ENCODE measurements at places on chromosomes 13 and 19. TPM values are rescaled to one million over a fixed set of nuclear protein-coding genes. Genes with fewer than 3 reads are reported as not detected.

The SOX1 gene
- total RNA-seq: not detected

The CEACAM4 gene
- total RNA-seq: 6.0 TPM

The RFPL4A gene
- not detected for total RNA-seq

The KLK15 gene
- total RNA-seq: not detected

- no peak for DNase-seq
Measured at GRCh38 chr13:87497426-87497825, 173.7 kb upstream of the SLITRK5 start.

DNA sequence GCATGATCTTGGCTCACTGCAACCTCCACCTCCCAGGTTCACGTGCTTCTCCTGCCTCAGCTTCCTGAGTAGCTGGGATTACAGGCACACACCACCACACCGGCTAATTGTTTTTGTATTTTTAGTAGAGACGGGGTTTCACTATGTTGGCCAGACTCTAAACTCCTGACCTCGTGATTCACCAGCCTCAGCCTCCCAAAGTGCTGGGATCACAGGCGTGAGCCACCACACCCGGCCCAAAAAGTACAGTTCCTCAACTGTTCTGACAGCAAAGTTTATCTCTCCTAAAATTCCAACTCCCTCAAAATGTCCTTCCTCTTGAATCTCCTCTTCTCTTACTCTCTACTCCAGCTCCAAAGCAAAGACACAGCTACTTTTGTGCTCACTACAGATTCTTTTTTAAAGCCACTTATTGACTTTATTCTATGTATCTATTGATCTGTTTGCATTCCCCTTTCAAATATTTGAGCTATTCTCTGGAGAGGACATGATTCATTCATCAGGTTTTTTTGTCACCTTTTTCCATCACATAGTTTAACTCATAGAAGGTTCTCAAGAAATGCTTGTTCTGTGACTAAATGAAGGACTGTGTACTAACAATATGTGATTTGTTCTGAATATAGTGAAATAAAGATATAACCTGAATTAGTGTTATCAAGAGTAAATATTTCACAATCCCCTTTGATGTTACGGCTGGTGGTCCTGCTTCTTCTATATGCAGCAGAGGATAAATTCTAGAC is 142.2 kb downstream of the TBC1D4 start:
- no peak for DNase-seq

DNA sequence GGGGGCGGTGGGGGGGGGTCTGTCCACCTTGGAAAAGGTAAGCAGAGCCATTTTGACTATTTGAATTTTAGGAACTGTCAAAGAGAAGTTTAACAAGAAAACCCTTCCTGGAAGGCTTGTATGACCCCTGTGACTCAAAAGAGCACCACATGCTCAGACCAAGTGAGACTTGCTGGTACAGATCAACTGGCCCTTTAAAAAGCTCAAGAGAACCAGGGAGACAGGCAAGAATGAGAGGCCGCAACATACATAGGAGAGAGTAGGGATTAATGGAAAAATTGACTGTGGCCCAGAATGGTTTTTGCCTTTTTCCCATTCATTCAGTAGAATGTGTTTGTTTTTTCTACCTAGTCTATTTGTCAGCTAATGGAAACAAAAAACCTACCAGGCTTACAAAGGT is 26.2 kb upstream of the ATP8A2 start:
- DNase-seq: no peak

DNA sequence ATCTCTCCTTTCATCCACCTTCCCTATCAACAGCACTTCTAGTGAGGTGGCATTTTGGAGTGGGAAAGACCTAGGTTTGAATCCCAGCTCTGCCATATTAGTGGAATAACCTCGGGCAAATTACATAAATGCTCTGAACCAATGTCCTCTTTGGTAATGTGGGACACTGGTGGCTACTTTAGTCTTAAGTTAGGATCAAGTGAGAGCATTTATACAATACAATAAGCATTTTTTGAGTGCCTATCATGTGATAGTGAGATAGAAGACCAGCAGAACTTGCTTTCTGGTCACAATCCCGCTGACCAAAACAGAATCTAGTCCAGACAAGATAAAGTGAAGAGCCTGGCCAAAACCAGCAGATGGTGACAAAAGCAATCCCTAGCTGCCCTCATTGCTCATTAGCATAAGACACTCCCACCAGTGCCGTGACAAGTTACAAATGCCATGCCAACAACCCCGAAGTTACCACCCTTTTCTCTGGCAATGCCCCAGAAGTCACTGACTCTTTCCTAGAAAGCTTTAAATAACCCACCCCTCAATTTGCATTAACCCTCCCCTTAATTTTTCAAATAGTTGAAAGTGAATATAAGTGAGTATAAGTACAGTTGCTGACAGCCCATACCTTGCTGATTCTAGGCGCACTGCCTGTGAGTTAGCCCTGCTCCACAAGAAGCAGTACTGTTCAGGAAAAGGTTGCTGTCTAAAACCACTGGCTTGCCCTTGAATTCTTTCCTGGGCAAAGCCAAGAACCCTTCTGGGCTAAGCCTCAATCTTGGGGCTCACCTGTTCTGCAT is 28.9 kb upstream of the KPNA3 start:
- DNase-seq: no peak

GRCh38 chr13:44373601-44374347 is at the start of gene SERP2:
TSS of gene SERP2 (plus strand) at chr13:44373824. CDS start at chr13:44374026, 202 bp downstream.
- DNase-seq: no peak

DNA sequence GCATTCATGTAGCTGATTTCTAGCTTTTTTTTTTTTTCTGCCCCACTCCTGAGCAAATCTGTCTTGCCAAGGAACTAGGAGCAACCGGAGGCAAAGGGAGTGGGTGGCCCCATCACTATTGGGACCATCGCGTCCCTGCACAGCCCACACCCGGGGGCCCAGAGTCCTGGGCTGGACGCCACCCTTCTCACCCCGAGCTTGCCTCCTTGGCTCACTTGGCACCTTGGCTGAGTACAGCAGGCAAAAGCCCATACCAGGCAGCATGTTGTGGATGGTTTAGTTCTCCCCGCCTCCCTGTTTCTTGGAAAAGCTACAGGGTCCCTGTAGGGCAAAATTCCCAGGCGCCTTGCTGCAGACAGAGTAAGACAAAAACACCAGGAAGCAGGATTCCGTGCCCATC is 13.7 kb downstream of the SMIM24 start:
- no peak for DNase-seq

DNA sequence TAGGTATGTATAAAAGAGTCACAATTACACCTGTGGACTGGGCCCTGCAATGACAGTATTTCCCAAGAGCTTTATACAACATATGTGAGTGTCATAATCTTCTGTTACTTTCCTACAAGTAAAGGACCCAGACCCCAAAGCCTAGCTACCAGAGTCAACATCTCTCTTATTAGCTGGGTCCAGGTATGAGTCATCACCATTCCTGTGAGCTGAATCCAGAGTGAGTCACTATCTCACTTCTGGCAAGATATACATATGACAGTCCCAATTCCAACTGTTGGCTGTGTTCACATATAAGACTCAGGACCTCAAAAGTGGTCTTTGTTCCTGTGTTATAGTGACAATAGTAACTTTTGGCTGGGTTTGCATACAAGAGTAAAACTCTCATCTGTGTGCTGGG is 46.7 kb downstream of the ZNF729 start:
- DNase-seq: no peak

DNA sequence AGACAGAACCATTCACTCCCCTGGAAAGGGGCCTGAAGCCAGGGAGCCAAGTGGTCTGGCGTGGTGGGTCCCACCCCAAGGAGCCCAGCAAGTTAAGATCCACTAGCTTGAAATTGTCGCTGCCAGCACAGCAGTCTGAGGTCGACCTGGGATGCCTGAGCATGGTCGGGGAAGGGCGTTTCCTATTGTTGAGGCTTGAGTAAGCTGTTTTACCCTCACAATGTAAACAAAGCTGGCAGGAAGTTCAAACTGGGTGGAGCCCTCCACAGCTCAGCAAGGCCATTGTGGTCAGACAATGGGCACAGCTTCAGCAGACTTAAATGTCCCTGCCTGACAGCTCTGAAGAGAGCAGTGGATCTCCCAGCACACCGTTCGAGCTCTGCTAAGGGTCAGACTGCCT is 195.6 kb upstream of the DACH1 start:
- no peak for DNase-seq

DNA sequence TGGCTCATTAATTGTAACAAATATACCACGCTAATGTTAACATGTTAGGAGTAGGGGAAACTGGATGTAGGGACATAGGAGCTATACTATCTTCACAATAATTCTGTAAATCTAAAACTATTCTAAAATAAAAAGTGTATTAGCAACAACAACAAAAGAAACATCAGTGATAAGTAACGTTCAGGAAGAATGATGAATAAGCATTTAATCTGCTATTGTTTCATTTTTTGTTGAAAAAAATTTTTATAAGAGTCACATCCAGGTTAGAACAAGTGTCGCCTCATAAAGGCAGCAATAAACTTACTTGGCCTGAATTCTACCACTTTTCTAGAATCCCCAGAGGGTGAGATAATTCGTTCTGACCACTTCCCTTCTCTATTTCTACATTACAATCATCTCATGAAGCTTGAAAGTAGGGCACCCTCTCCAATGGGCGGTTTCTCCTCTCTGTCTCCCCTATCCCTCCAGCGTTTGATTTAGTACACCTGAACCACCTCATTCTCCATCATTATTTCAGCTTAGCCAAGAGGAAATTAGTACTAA is 253.1 kb upstream of the IPO5 start:
- no peak for DNase-seq

DNA sequence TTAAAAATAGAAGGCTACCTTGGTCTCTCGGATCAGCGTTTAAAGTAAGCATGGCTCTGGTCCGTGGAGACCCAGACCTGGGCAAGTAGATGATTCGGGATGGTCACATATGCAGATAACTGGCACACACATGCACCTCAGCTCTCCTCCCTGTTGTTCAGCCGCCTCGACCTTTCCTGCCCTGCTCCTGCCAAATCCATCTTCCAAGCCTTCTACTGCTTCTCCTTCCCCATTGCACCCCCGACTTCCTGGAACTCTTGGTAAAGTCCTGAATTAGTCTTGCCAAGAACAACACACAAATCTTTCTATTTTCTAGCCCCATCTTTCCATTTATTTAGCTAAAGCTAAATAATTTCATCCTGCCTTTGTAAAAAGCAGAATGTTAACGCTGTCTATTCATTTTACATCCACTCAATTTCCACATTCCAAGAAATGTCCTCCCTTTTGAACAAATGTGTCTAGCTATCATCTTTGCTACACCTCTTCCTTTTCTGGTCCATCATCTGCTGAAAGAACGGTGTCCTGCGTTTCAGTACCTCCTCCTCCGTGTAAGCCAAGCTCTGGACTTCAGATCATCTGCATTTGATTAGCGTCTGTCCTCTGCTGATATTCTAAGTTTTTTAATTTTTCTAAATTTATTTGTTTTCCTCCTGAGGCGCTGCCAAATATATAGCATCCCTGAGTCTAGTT is 92.5 kb downstream of the ZIC5 start:
- DNase-seq: no peak

DNA sequence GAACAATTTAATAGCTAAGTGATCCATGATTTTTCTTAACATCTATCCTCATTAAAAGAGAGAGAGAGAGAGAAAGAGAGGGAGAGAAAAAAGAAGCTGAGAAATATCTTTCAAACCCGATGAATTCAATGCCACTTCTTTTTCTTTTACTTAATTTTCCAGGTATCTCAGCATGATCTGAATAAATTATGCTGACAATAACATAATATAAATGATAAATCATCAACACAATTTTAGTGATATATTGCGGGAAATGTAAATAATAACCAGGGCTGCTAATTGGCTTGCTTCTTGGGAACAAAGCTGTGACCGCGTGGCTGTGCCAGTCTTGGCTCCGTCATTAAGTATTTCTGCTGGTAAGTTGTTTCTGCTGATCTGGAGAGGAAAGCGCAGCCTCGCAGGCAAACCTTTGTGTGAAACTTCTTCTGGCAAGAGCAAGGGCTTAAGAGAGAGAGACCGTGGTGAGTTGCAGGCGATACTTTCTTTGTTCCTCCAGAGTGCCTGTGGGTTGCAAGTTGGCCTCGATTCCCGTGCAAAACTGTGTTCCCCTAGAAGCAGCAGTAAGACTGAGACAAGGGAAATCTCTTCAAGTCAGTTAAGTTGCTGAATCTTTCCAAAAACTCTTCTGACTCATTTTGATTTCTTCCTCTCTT is 489.1 kb upstream of the TSHZ3 start:
- DNase-seq: peak; percentile 62

DNA sequence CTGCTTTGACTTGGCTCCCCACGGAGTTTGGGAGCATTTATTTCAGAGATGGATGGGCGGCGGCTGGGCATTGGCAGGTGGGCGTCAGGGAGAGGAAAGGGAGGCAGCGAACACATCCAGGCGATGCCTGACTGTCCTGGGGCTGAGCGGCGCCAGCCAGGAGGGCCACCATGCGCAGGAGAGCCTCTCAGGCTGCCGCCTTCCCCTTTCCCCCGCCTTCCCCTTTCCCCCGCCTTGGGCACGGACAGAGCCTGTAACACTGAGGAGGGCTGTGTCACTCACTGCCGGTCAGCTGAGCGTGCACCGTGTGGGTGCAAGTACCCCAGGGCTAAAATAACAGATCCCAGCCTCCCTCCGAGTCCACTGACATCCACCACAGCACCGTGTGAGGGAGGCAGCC is 11.4 kb downstream of the MCF2L start:
- DNase-seq: no peak

- no peak for DNase-seq
Measured at GRCh38 chr19:38721979-38722773, 22.1 kb downstream of the CAPN12 start.

- no peak for DNase-seq
Measured at GRCh38 chr19:6970443-6970842, 50.8 kb downstream of the MBD3L2B start.

DNA sequence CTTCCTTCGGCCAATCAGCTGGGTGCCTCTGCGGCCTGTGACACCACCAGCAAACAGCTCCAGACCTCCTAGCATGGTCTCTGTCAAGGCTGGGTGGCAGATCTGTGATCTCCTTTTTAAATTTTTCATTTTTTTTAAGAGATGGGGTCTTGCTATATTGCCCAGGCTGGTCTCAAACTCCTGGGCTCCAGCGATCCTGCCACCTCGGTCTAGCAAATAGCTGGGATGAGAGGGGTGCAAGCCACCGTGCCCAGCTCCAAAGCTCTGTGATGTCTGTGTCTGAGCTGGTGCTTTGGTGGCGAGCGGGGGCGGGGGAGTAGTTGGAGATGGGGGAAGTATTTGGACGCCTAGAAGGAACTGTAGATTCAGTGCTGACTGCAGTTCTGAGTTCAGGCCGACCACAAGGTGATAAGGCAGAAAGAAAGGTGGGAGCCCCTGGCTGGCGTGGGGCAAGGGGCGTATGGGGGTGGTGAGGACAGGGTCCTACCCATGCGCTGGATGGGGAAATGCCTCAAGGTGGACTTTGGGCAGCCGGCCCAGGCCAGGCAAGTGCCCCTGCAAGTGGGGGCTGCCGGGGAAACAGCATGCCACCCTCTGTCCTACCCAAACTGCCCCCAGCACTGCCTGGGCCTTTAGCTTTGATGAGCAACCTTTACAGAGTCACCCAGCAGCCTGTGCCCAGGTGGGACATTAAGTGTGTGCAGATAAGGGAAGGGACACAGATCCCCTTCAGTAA is 5.5 kb downstream of the DPP9 start:
- DNase-seq: no peak

DNA sequence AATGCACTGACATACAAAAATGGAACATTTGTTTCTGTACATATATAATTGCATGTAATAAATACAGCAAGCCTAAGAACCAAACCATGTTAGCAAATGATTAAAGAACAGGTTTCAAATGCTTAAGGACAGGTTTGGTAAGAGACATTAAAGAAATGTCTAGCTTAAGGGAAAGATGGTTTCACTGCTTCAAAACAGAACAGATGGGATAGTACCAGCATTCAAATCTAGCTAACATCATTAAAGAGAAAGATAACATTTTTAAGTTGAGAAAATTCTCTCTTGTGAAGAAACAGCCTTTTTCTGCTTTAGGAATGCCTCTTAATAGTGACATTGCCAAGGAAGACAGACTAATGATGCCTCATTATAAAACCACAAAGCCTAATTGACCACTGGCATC is 52.5 kb upstream of the DOCK9 start:
- DNase-seq: no peak

All from mesenteric fat pad (tissue), 1 donor.